ENCODE measurements at places on chromosomes 3 and 15.

- no peak for DNase-seq
Measured at GRCh38 chr3:69558912-69559311, 173.0 kb upstream of the FRMD4B start.

- DNase-seq = no peak
Measured at GRCh38 chr15:38464675-38465074, 10.7 kb downstream of the FAM98B start.

DNA sequence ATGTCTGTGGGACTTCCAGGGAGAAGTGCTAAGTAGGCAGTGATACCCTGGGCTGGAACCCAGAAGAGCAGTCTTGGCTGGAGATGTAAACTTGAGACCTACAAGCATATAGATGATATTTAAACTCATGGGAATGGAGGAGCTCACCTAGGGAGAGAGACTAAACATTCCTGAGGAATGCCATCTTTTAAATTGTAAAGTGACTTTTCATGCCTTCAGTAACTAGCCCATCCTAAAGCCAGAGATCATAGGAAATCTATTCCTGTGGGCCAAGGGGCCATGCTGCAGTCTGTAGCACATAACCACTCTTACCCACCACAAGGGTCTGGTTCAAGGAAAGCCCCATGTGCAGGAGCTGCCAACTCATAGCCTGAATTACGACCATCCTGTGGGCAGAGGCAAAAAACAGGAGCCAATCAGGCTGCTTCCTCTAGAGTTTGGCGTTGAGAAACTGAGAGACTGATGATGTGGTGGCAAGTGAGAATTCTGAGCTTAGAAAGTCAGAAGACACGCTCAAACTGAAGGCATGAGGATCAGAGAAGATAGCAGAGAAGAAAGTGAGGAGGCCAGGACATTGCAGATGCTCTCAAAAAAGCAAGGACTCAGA lies 37.5 kb downstream of the CTDSPL start:
- no peak for DNase-seq

DNA sequence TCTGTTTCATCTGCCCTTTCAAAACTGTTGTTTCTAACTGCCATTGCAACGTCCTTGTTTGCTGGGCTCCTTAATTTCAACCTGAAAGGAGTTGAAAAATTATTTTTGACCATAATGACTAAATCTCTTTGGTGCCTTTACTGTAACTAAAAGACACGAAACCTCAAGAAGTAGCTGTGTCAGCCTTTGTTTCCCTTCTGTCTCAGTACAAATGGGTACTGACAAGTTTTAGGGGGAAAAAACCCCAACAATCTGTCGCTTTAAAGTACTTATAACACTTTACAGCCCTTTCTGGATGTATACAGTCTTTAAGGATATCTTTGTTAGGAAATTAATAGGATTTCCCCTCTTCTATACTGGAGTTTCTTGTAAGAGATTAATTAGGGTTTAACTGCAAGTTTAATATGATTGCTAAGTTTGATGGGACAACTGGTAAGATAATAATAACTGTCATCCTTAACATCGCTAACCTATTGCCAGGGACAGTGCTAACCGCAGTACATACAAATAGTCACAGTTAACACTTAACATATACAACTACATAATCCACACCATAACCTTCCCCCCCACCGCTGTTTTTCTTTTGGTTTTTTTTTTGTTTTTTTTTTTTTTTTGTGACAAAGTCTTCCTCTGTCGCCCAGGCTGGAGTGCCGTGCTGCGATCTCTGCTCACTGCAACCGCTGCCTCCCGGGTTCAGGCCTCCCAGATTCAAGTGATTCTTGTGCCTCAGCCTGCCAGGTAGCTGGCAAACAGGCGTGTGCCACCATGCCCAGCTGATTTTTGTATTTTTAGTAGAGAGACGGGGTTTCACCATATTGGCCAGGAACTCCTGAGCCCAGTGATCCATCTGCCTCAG lies 1.7 kb downstream of the GXYLT2 start:
- DNase-seq = no peak

DNA sequence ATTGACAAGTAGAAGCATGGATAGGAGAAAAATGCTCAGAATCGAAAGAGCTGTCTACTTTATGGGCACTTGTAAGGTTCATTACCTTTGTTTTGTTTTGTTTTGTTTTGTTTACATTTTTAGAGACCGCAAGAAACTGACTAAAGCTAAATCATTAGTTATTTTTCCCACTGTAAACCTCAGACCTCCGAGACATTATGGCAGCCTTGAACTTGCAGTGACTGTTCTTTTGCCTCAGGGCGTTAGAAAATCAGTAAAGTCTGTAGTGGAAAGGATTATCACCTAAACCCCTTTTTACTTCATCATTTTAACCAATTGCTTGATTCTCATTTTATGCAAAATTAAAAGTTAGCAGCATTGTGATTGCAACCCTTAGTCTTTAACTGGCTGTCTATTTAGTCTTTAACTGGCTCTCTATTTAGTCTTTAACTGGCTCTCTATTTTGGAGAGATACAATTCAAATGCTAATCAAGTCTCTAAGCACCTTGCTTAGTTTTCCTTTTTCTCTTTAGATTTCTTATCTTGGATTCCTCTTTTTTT lies 383.3 kb upstream of the ROBO2 start:
- no peak for DNase-seq

DNA sequence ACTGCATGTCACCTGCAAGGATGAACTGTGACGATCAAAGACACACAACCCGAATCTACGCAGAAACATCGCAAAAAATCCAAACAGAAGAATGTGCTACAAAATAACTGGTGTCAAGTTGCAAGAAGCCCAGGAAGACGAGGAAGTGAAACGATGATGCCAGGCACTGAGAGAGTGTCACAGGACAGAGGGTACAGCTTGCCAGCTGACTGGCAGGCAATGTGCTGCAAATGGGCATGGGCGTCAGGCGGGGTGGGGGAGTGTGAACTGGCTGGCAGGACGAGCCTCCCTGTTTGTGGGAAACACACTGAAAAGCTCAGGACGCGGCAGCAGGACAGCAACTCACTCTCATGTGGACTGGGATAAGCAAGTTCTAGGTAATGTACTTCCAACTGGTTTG lies 28.9 kb upstream of the OCA2 start:
- no peak for DNase-seq

GRCh38 chr3:188954590-188955208 lies 217.1 kb upstream of the TPRG1 start:
- DNase-seq = peak; percentile 56

DNA sequence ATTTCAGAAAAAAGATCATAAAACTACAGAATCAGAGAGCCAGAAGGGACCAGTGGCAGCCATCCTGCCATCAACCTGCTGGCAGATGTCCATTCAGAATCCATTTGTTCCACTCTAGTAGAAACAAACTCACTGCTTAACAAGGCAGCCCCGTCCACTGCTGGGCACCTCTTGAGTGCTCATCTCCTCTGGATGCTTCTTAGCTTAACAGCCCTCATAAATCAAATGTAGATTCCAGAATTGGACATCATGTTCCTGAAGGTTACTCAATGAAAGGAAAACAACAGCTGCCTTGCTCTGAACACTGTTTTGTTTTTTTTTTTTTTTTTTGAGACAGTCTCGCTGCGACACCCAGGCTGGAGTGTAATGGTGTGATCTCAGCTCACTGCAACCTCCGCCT lies 37.3 kb downstream of the ABCC5 start:
- no peak for DNase-seq

DNA sequence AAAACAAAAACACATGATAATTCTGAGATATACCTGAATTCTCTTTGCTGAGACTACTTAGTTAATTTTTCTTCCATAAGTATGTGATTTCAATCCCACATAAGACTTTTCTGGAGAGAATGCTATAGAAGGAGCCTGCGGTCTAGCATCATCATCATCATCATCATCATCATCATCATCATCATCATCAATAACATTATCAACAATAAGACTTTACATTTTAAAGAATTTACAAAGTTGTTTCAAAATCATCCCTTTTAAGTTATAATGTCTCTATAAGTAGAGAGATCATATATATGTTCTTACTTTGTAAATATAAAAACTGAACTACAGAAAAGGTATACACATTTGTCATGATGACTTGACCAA lies 965.3 kb downstream of the ROBO1 start:
- DNase-seq = no peak

DNA sequence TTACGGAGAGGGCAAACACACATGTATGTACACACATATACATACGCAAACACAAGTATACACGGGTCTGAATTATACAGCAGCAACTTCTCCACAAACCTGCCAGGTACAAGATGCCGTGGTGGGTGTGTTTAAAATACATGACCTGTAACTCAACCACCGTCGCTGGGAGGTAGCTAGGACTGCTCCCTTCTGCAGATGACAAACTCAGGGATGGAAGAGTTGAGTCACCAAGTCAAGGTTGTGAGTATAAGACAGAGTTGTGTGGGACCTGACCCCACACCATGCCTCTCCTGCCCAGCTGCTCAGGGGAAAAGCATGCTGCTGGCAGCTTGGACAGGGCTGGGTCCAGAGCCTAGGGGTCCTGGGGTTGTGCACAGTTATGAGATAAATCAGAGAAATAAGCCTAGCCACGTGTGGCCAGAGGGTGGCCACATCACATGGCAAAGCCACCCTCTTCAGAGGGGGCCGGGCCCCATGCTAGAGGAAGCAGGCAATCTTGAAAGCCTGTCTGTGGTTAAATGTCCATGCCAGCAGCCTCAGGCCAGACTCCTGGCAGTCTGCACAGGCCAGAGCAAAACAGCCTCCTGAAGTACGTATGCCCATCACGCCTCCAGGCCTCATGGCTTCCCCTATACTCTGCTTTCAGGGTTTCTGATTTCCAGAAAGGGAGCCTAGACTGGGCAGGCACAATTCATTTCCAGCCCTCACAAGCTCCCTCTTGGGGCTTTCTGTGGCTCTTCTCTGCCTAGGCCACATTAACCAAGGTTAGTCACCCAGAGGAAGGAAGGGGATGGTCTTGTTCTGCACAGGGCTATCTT lies 107.7 kb upstream of the RPL32 start:
- DNase-seq = no peak

DNA sequence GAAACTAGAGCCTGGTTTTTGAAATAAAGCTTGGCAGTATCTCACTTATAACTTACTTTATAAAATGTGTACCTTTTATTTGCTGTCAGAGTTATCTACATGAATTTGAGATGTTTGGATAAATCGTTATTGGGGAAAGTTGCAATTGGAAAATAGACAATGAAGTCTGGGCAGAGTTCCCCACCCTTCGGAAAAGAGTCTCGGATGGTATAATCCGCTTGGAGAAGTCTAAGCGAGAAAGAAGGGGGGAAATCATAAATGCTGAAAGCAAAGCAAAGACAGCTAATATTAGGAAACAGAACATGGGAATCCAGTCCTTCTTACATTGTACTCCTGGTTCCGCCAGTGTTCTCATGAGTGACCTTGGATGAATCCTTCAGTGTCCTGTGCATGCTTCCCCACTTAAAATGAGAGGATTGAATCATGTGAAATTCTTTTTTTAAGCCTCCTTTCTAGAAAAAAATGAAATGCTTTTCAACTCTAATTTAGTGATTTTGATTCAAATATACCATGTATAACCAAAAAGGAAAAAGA lies 162.4 kb downstream of the ATG7 start:
- no peak for DNase-seq

- DNase-seq = no peak
Measured at GRCh38 chr15:68252925-68253534, 23.5 kb upstream of the CLN6 start.

DNA sequence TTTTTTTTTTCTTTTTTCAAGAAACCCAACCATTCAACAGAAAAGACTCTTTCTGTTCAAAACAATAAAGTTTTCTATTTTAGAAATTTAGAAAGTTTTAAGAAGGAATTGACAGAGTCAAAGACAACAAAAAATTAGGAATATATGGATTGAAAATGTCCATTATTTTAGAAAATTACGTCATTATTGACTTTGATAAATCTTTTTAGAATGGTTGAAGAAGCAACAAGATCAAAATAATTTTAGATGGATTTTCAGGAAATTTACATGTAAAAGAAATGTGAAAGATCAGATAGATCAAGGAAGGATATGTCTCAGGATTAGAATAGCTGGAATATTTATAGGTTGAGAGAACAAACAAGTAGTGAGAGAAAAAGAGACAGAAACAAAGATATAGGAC lies 8.4 kb upstream of the KCNH8 start:
- no peak for DNase-seq

GRCh38 chr15:70064441-70064840 lies 33.3 kb downstream of the TLE3 start:
- no peak for DNase-seq

GRCh38 chr3:65851827-65852226 lies 186.9 kb downstream of the MAGI1 start:
- DNase-seq = no peak

GRCh38 chr15:98927022-98927421 lies 80.6 kb downstream of the PGPEP1L start:
- DNase-seq = no peak

- no peak for DNase-seq
Measured at GRCh38 chr3:48301800-48302166, 31.7 kb downstream of the SPINK8 start.

GRCh38 chr3:136938334-136938733 lies 19.4 kb upstream of the IL20RB start:
- DNase-seq = no peak

DNA sequence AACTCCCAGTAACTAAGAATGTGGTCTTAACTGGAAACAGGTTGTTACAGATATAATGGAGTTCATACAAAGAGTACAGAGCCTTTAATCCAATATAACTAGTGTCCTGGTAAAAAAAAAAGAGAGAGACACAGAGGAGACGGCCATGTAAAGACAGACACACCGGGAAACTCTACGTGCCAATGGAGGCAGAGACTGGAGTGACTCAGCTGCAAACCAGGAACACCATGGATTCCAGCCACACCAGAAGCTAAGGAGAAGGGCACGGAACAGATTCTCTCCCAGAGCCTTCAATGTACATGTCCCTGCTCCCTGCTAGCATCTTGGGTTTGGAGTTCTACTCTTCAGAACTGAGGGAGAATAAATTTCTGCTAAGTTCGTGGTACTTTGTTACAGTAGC lies 4.5 kb downstream of the RNF168 start:
- DNase-seq = no peak

GRCh38 chr3:126261037-126261436 lies 80.7 kb upstream of the ALDH1L1 start:
- DNase-seq = no peak

- DNase-seq = no peak
Measured at GRCh38 chr3:100609305-100609704, at the start of gene ADGRG7. Gene ADGRG7 (plus strand): TSS chr3:100609601. CDS start chr3:100609857, 256 bp downstream.

GRCh38 chr15:41490355-41490754 lies 3.3 kb upstream of the ITPKA start:
- DNase-seq = no peak
